Activated naive CD8-positive, alpha-beta T cell treated with anti-CD3 and anti-CD28 coated beads, Interleukin-2, amount 50 U/mL, for 24 hours (primary cell): ENCODE measurements at places on chromosomes 5 and 9.

GRCh38 chr9:13719981-13720676 lies 440.6 kb upstream of the MPDZ start:
- H3K4me3 ChIP-seq: no peak overlapping the region
- DNase-seq: no peak
- H3K27me3 ChIP-seq: no peaks in the 10 kb centered on the region
- H3K4me1 ChIP-seq: no peaks in the 10 kb centered on the region
- H3K36me3 ChIP-seq: no peaks in the 10 kb centered on the region

DNA sequence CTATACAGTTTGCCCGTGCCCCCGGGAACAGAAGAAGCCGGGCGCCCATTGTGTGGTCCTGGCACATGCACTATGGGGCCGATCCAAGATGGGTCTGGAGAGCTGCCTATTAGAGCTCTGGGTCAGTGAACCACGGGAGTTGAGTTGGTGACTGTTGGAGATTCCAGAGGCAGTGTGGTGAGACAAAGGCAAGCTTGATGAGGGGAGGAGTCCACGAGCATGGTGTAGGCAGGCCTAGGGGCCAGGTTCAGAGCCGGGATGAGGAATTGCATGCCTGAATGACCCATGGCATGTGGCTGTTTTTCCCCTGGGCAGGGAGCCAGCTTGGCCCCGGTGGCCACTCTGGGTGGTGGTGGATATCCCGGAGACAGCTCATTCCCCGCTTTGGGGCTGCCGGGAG lies 84.4 kb upstream of the STC2 start:
- no peak overlapping the region for H3K27ac ChIP-seq
- DNase-seq: no peak
- H3K36me3 ChIP-seq: no peaks in the 10 kb centered on the region
- no peaks in the 10 kb centered on the region for H3K4me1 ChIP-seq
- H3K27me3 ChIP-seq: peaks cover 9% of the 10 kb centered on the region
- H3K4me3 ChIP-seq: no peak overlapping the region

GRCh38 chr5:76583163-76584047 lies 39.8 kb downstream of the F2RL2 start:
- DNase-seq: no peak
- no peaks in the 10 kb centered on the region for H3K36me3 ChIP-seq
- H3K27ac ChIP-seq: peak overlapping the region; percentile 75

- no peak overlapping the region for H3K27ac ChIP-seq
- no peak for DNase-seq
- H3K4me1 ChIP-seq: peaks cover 49% of the 10 kb centered on the region
- no peaks in the 10 kb centered on the region for H3K27me3 ChIP-seq
- no peak overlapping the region for H3K4me3 ChIP-seq
Measured at GRCh38 chr5:80124121-80124918, 89.2 kb downstream of the THBS4 start.

DNA sequence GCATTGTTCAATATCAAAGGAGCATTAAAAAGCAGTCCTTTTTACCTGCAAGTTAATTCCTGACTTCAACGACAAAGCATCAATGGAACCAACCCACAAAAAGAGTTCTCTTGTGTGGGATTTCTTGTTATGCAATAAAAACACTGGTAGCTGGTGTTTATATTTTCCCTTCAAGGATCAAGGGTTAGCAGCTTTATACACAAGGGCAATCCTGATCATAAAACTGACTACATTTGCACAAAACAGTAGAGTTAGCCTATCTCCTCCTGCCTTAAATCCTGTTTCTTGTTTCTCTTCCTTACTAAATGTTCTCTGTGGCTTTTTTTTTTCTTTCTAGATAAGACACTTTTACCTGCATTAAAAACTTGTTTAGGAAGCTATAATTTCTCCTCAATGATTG lies 306.4 kb downstream of the SLCO4C1 start:
- peaks cover 3% of the 10 kb centered on the region for H3K27me3 ChIP-seq
- H3K4me3 ChIP-seq: no peak overlapping the region
- no peak for DNase-seq

DNA sequence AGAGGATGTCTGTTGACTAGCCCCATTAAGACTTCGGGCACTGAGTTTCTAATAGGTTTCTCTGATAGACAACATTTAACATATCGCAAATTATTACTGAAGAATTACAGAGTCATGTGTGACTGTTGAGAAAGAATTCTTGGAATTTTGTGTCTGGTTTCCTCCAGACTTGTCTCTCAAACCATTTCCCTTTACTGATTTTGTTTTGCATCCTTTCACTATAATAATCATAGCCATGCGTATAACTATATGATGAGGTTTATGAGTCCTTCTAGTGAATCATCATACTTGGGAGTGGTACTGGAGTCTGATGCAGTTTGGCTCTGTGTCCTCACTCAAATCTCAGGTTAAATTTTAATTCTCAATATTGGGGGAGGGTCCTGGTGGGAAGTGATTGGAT lies 27.0 kb downstream of the ZNF169 start:
- H3K4me1 ChIP-seq: no peaks in the 10 kb centered on the region
- H3K36me3 ChIP-seq: peaks cover 49% of the 10 kb centered on the region
- H3K27me3 ChIP-seq: no peaks in the 10 kb centered on the region
- H3K27ac ChIP-seq: no peak overlapping the region
- DNase-seq: no peak

DNA sequence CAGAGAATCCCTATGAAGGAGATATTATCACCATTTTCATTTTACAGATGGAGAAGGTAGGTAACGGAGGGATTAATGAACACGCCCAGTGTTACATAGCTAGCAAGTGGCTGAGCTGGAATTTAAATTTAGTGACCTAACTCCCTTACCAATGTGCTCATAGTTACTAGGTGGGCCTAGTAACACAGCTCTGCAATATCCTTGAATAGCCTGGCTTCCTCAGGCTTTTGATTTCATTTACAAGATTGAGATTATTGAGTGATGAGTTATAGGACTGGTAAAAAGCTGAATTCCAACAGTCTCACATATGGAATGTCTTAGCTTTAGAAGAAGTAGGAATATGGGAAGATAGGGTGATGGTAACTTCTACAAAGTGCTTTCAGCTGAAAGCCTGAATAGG lies 336.3 kb upstream of the KIF2A start:
- no peak overlapping the region for H3K27ac ChIP-seq
- no peaks in the 10 kb centered on the region for H3K27me3 ChIP-seq
- no peaks in the 10 kb centered on the region for H3K4me1 ChIP-seq
- H3K36me3 ChIP-seq: no peaks in the 10 kb centered on the region

DNA sequence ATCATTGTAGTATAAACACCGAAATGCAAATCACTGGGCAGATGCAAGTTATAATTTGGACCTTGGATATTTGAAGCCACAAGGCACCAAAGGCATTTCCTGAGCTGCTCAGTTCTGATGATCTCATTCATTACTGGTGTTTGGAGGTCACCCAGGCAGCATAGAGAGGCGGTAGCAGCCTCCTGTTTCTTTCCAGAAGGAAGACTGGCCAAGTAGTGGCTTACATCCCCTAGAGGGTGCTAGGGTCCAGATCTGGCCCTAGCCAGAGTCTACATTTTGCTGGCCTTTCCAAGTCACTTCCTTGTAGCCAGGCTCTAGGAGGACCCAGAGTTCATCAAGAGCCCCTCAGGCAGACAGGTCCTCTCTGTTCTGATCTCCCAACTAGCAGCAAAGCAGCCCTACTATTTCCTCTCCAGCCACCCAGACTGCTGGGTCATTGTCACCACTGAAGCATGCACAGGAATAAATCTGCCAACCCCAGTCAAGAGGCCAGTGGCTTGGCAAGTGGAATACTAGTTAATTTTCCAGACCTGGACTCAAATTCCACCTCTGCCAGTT lies 33.4 kb upstream of the TTC1 start:
- no peak for DNase-seq
- H3K27me3 ChIP-seq: peaks cover 48% of the 10 kb centered on the region
- no peaks in the 10 kb centered on the region for H3K36me3 ChIP-seq
- no peak overlapping the region for H3K4me3 ChIP-seq
- H3K4me1 ChIP-seq: peaks cover 10% of the 10 kb centered on the region

DNA sequence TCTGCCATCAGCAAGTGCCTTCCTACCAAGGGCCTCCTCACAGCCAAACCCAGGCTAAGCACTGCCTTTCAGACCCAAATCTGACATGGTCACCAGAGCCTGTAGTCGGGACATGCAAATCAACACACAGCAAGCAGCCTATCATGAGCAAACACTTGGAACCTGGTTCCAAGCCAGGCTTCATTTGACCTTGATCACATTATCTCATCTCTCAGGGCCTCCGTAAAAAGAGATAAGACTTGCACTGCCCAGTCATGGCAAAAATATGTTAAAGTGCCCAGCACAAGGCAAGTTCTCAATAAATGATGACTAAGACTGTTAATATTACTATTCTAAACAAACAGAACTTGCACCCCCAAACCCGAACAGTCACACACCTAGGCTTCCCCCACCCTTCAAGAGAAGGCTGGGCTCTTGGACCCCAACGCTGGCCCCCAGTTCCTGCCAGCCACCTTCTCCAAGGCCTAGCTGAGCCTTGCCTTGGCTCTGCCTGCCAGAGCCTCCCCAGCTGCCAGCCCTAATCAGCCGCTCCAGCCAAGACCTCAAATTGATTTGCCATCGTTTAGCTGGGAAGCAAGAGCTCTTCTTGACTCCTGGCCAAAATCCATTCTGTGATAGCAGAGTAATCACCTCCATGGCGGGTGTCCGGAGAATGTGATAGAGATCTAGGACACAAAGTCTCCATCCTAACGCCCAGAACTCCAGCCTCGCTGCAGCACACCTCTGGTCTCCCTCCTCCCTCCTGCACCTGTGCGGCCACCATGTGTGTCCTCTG lies 18.7 kb downstream of the CPLX2 start:
- H3K27me3 ChIP-seq: peaks cover 4% of the 10 kb centered on the region
- no peak for DNase-seq
- H3K4me1 ChIP-seq: peaks cover 7% of the 10 kb centered on the region
- H3K4me3 ChIP-seq: no peak overlapping the region
- peaks cover 2% of the 10 kb centered on the region for H3K36me3 ChIP-seq
- no peak overlapping the region for H3K27ac ChIP-seq

GRCh38 chr9:136309101-136309801 lies 5.4 kb upstream of the CCDC187 start:
- peaks cover 4% of the 10 kb centered on the region for H3K4me1 ChIP-seq
- H3K27ac ChIP-seq: no peak overlapping the region
- no peak overlapping the region for H3K4me3 ChIP-seq
- H3K27me3 ChIP-seq: no peaks in the 10 kb centered on the region
- no peaks in the 10 kb centered on the region for H3K36me3 ChIP-seq

DNA sequence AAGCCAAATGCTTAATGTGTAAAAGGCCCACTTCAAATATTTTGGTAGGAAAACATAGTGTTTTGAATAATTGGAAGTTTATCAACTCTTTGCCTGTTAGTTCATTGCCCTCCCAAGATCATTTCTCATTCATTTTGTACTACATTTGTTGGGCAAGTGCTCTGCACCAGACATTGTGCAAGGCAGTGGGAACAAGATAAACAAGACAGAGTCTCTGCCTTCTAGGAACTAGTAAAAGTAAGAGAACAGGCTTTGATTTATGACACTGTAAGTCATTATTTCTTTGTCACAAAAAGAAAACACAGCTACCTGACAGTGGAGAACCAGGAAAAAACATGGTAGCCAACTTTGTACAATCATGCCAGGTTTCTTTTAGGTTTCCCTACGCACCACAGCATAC lies 63.7 kb upstream of the PAM start:
- H3K27me3 ChIP-seq: peaks cover 4% of the 10 kb centered on the region
- no peaks in the 10 kb centered on the region for H3K36me3 ChIP-seq
- H3K27ac ChIP-seq: no peak overlapping the region
- no peak for DNase-seq

DNA sequence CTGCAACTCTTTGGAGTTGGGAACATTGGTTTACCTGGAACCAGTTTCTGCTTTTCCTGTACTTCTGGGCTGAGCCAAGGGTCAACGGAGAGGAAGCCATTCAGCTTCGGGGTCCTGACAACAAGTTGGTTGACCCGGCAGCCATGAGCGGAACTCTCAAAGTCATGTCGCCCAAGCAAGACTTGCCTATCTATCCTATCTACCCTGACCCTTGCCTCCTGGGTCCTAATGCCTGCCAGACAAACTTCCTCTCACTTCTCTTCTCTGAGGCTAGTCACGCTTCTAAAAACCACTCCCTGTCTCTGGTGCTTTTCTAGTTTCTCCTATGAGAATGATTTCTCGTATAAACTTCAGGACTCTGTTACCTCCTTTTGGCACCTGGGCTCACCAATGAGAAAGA lies 44.7 kb upstream of the CRHBP start:
- no peaks in the 10 kb centered on the region for H3K4me1 ChIP-seq
- H3K4me3 ChIP-seq: no peak overlapping the region
- no peak for DNase-seq
- H3K27ac ChIP-seq: no peak overlapping the region

GRCh38 chr5:58891086-58891970 lies 308.5 kb downstream of the RAB3C start:
- peaks cover 26% of the 10 kb centered on the region for H3K4me1 ChIP-seq
- peak overlapping the region; percentile 57 for H3K4me3 ChIP-seq
- DNase-seq: peak; percentile 69
- H3K27ac ChIP-seq: no peak overlapping the region

GRCh38 chr9:29069376-29069775 lies 1496.1 kb upstream of the C9orf72 start:
- H3K4me1 ChIP-seq: no peaks in the 10 kb centered on the region
- H3K27me3 ChIP-seq: no peaks in the 10 kb centered on the region
- H3K36me3 ChIP-seq: no peaks in the 10 kb centered on the region
- no peak overlapping the region for H3K4me3 ChIP-seq
- no peak overlapping the region for H3K27ac ChIP-seq

GRCh38 chr5:124654418-124654817 lies 92.0 kb downstream of the ZNF608 start:
- DNase-seq: no peak
- H3K27ac ChIP-seq: no peak overlapping the region
- no peak overlapping the region for H3K4me3 ChIP-seq
- H3K27me3 ChIP-seq: peaks cover 45% of the 10 kb centered on the region

- DNase-seq: no peak
- H3K4me3 ChIP-seq: no peak overlapping the region
- H3K27ac ChIP-seq: no peak overlapping the region
- H3K27me3 ChIP-seq: no peaks in the 10 kb centered on the region
- H3K36me3 ChIP-seq: no peaks in the 10 kb centered on the region
Measured at GRCh38 chr9:77957652-77958051, 74.0 kb downstream of the GNAQ start.

GRCh38 chr5:164119806-164120447 lies 614.5 kb downstream of the MAT2B start:
- DNase-seq: no peak
- H3K36me3 ChIP-seq: no peaks in the 10 kb centered on the region
- no peak overlapping the region for H3K27ac ChIP-seq
- H3K27me3 ChIP-seq: no peaks in the 10 kb centered on the region

DNA sequence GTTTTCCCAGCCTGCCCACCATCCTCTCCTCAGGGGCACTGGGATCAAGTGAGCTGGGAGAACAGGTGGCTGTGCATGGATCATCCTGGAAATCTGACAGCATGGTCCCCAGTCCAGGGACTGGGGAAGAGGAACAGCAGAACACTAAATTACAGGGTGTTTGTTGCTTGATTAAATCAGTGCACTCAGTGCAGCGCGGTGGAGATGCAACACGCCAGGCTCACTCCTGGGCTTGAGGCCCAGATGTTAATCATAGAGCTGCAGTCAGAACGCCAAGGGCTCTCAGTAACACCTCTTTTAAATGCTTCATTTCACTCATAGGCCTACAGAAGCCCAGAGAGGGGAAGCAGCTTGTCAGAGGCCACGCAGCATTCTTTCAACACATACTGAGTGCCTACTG lies 14.2 kb upstream of the LARP1 start:
- DNase-seq: no peak
- H3K4me3 ChIP-seq: no peak overlapping the region
- H3K27me3 ChIP-seq: no peaks in the 10 kb centered on the region
- no peaks in the 10 kb centered on the region for H3K36me3 ChIP-seq
- no peaks in the 10 kb centered on the region for H3K4me1 ChIP-seq
